ENCODE measurements at places on chromosomes 5 and 9.

- no peak for DNase-seq
These were observed 449.9 kb downstream of the PRELID2 start for GRCh38 chr5:145385276-145385675.

- DNase-seq: no peak
These were observed 86.7 kb upstream of the NFIB start for GRCh38 chr9:14400658-14400995.

GRCh38 chr5:61949054-61949678, 356.8 kb upstream of the KIF2A start:
- no peak for DNase-seq

- DNase-seq: no peak
These were observed 33.9 kb downstream of the SH3PXD2B start for GRCh38 chr5:172420235-172420939.

DNA sequence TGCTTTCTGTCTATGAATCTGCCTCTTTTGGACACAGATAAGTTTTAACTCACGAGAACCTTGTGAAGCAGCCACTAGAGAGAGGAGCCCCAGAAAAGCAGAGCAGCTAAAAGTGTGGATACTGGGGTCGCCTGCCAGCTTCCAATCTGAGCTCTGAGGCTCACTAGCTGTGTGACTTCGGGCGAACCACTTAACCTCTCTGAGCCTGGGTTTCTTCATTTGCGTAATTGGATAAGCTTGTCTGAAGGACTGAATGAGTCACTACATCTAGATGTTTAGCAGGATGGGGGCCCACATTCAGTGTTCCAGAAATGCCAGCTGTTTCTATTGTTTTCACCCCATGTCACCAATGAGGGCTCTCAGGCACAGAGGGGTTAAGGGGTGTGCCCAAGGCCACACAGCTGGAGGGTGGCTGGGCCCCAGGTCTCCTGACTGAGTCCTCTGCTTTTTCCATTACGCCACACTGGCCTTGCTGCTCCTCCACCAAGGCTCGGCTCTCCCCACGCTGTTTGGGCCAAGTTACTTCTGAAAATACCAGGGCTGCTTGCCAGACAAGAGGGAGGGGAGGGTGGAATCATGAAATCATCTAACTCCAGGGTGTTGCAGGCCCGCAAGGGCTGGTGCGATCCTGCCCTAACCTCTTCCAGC, 36.2 kb downstream of the SH3PXD2B start:
- DNase-seq: no peak

DNA sequence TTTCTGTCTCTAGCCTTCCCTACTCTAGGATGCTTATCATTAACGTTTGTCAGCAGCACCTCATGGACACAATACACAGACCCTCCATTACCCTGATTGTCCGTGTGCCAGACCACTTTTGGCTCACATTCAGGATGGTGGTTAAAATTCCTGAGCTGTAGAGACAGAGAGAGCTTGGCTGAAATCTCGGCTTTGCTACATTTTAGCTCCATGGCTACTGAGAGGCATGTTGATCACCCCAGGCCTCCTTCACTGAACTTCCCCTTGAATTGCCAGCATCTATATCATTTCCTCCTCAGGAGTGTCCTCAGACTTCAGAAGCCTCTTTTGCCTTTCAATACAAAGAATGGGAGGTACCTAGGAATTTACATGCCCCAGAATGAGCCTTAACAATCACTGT, 104.7 kb upstream of the ISL1 start:
- DNase-seq: no peak

- no peak for DNase-seq
These were observed 16.1 kb upstream of the FKTN start for GRCh38 chr9:105541838-105542237.

- DNase-seq: no peak
These were observed 272.7 kb downstream of the ADAMTSL1 start for GRCh38 chr9:18746631-18747030.

All from stimulated activated naive CD4-positive, alpha-beta T cell treated with Interleukin-2 at 50 U/mL for 16 hours (primary cell).